Fibroblast of skin of left biceps (primary cell): ENCODE measurements at places on chromosomes 5 and 9.
A peak's percentile ranks its signal among the peaks of the same experiment; 100 is the strongest.

GRCh38 chr5:56871777-56872176 lies 37.6 kb upstream of the SETD9 start:
- DNase-seq = no peak

DNA sequence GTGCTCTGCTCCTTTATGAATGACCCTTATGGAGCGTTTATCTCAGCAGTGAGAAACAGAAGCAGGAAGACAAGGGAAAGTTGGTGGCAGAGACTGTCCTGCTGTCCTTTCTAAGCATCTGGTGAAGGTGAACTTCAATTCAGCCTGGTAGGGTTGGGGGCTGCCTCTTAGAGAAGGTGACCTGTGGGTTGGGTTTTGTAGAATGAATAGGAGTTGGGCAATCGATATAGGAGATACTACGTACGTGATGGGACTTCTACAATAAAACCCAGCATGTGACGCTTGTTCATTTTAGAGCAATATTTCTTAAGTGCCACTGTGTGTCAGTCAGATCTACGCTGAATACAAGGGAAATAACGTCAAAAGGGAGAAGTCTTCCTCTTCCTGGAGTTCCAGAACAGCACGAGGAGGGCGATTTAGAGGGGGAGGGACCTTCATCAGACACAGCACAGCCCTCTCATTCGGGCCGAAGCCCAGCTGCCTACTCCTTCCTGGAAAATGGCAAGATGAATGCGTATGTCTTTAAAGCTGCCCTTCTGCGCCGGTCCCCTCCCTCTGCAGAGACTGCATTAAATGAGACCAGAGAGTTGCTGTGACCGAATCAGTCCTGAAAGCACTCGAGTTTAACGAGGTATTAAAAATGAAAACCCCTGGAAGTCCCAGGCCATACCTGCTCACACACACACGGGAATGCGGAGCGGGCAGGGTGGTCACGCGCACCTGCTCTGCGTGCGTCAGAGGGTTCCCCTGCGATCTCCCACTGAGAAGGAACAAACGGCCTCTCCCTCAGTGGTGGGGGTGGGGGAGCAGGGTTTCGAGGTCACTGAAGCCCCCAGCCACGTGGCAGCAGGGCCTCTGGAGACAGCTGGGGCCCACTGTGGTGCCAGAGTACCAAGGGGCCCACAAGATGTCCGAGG lies 85.3 kb upstream of the SARDH start:
- DNase-seq = no peak

DNA sequence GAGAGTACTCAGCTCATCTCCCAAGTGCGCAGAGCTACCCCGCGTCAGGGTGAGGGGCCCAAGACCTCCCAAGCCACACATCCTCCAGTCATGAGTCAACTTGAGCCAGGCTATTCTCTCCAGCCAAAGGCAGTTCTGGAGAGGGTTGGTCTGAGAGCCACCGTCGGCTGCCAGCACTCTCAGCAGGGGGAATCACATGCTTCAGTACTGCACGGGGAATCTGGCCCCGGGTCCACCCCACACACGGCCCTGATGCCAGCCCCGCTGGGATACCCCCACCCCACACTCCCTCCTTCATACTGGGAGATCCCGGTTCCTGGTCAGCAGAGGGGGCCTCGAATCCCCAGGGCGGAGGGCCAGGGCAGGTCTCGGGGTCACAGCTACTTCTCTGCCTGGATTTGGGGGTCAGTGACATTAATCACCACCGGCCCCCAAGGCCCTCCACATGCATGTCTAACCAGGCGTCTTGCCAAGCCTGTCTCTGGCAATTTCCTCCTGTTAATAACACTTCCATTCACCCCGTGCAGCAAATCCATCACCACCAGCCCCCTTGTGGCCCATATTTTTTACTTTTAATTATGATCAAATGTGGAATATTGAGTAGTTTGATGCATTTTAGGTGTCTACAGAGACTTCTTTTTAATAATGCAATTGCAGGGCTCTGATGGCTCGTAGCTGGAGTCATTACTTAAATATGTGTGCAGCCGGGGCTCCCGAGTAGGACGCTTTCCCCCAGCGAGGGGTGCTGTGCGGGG lies 102.9 kb upstream of the PPP1R26 start:
- no peak for DNase-seq

DNA sequence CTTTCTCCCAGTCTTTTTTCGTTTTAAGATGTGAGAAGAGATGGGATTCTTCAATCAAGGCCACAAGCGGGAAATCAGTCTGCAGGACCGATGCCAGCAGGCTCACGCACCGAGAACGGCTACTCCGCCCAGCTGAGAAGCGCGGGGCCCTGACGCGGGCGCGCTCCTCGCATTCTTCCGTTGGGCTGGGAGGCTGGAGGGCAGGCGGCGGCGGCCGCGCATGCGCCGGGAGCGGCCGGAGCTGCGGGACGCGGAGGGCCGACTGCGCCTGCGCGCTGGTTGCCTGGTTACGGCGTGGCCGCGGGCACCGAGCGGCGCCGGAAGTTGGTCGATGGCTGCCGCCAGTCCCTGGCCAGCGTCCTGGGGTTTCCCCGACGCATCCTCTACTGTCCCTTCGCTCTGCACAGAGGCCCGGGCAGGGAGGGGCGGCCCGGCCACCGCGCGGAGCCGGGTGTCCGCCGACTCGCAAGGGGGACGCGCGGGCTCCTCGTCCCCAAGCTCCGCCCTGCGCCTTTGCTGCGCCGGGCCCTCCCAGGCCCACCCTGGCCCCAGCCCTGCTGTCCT lies 831 bp upstream of the SEC16A start:
- peak; percentile 65 for DNase-seq

GRCh38 chr5:35707659-35708058 lies 90.0 kb downstream of the SPEF2 start:
- no peak for DNase-seq

- no peak for DNase-seq
Measured at GRCh38 chr5:39031041-39031440, 43.2 kb downstream of the RICTOR start.

GRCh38 chr5:171774418-171774817 lies 11.2 kb upstream of the SMIM23 start:
- DNase-seq = no peak

DNA sequence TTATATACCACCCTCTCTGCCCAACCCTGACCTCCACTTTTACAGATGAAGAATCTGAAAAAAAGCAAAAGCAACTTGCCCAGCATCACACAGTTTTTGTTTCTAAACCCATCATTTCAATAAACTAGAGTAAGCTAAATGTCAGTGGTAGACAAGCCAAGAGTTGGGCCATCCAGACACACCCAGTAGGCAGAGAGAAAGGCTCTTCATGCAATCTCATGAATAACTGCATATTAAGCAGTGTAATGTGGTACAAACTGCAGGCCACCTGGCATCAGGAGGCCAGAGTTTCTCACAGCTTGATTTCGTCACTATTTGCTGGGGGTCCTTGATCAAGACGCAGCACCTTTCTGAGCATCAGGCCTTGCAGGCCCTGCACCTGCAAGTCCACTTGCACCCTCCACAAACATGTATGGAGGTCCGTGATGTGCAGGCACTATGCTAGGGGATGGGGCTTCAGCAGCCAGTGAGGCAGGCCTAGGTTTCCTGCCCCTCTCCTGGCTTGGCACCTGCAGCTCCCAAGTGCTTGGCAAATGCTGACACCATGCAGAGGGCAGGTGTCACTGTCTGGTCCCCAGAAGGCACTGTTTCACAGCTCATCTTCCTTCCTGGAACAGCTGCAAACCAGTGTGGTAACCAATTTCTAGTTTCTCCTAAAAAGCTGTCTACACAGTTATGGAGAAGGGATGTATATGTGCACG lies 29.8 kb downstream of the ADAM19 start:
- DNase-seq = no peak

- no peak for DNase-seq
Measured at GRCh38 chr9:34983209-34983608, 6.3 kb upstream of the DNAJB5 start.

DNA sequence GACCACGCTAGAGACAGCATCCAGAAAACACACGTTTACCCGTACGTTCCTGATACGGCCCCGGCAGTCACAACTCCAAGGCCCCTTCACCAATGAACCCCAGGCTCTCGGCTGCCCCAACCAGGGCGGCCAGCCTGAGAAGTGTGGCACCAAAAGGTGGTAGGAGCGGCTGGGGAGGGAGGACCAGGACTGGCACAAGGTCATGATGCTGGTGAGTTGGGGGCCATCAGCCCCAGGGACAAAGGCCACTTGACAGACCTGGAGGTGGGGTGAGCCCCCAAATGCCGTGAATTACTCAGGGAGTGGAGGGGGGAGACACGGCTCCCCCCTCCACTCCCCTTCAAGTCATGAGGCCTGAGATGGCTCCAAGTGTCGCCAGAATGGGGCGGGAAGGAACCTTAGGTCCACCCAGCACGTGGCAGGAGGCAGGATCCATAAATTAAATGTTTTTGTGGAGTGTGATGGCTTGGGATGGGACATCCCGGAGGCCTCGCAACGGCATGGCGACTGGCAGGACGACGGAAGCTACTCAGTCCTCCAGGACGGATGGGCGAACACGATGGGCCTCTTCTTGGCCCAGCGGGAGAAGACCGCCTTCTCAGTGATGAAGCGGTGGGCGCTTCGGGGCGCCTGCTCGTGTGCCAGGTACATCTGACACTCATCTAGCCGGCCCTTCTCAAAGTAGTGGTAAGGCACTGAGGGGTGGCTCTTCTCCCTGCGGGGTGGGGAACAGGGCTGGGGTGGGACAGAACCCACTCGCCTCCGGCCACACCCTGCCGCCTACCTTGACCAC lies 8.7 kb upstream of the ST6GALNAC6 start:
- no peak for DNase-seq

GRCh38 chr9:97039514-97039860 lies 545 bp upstream of the CTSV start:
- no peak for DNase-seq

DNA sequence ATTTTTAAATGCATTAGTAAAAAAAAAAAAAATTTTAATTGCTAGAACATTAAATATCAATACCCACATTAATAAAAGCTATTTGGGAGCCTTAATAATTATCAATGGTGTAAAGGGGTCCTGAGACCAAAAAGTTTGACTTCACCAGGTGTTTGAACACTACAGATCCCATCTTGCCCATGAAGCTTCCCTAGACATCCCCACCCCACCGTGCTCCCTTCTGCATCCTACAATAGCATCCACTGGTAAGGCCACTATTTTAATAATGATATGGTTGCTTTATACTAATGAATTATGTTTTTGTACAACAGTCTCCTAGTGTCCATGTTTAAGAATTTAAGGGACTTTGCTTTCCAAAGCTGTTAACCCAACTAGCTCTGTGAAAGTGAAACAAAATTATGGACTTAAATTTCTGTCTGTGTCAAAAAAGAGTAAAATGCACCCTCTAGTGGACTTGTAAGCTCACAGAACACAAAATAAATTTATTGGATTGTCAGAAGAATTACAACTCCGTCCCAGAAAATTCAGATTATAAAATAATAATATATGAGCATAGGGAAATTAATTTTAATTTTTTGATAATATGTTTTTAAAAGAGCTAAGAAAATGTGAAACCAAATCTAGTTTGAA lies 76.0 kb downstream of the ARL15 start:
- DNase-seq = no peak

GRCh38 chr9:5382479-5382878 lies 42.8 kb upstream of the RLN1 start:
- DNase-seq = no peak

- no peak for DNase-seq
Measured at GRCh38 chr5:56298336-56299090, 65.4 kb upstream of the ANKRD55 start.

DNA sequence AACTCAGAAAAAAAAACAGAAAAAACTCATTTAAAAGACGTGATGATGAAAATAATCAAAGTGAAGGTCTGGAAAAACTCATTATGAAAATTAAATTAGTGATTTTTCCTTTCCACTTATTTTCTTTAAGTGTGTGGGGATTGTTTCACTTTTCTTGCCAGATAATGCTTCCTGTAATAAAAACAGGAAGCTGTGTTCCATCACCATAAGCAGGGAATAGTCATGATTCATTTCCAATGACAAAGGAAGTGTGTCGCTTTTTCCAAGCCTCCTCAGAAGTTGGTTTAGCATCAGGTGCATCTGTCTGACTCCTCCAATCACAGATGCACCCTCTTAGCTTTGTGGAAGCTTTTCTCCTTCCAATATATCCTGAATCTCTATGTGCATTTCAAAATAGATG lies 2068.7 kb downstream of the MAT2B start:
- no peak for DNase-seq

DNA sequence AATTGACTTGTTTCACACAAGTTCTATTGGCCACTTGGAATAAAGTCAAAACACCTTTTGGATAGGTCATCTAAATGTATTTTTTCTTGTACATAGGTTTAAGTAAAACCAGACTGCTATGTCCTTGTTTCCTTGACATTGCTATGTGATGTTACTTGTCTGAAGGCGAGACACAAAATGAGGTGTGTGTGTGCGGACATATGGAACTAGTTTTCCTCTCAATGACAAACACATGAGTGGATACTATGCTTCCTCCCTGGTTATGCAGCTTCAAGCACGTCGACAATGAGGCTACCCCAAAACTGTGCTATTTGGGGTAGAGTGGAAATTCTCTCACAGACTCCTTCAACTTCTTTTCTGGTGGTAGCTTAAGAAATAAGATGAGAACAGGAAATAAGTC lies 276.8 kb downstream of the GAS1 start:
- DNase-seq = no peak

- no peak for DNase-seq
Measured at GRCh38 chr5:143279698-143280097, 123.8 kb downstream of the NR3C1 start.

DNA sequence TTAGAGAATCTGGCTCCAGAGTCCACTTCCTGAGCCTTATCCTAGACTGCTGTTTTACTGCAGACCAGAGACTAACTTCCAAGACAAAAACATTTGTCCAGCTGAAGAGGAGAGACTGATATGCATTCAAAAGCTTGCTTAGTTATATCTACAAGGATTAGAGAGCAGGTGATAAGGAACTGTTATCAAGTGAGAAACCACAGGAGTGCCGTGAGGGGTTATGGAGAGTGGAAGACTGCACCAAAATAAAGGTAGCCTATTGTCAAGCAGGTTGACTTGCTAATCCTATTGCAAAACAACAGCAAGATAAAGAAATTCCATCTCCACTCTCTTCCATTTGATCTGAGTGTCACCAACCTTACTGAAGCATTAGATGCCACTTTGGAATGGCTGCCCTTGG lies 139.1 kb downstream of the SCAMP1 start:
- DNase-seq = no peak
